ENCODE measurements at places on chromosomes 4 and X. TPM values are rescaled to one million over a fixed set of nuclear protein-coding genes. Genes with fewer than 3 reads are reported as not detected.

Gene GC
- not detected for total RNA-seq

Gene MAGEA10
- total RNA-seq, result not detected

Gene NPNT
- 0.14 TPM for total RNA-seq

Gene IL21
- total RNA-seq, result not detected

Gene TLR3
- 0.37 TPM for total RNA-seq

Gene USP17L27
- not detected for total RNA-seq

Gene SCML2
- total RNA-seq, result 10.2 TPM
